Body of pancreas (tissue), 4 donors: ENCODE measurements at places on chromosomes 16 and 17. TPM values are rescaled to one million over a fixed set of nuclear protein-coding genes. Genes with fewer than 3 reads are reported as not detected.
A peak's percentile ranks its signal among the peaks of the same experiment; 100 is the strongest.

The DNAH9 gene
- total RNA-seq: 9.6 TPM

The KIF18B gene
- 0.26 TPM for total RNA-seq

- DNase-seq: no peak
These were observed 2.9 kb downstream of the OR1F1 start for GRCh38 chr16:3190949-3191353.

DNA sequence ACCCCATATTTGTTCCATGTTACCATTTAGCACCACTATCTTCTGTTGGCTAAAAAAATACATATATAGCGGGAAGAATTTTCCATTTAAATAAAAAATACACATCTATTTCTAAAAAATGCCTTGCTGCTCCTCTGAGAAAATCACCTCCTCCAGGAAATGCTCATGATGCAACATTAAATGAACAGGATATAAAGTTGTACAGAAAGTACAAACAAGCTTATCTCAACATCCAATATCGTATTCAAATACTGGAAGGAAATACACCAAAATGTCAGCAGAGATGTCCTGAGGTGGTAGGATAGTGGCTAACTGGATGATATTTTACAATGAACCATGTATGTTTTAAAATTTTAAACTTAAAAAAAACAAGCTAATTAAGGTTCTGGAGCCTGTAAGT is 21.3 kb downstream of the GNA13 start:
- no peak for DNase-seq

DNA sequence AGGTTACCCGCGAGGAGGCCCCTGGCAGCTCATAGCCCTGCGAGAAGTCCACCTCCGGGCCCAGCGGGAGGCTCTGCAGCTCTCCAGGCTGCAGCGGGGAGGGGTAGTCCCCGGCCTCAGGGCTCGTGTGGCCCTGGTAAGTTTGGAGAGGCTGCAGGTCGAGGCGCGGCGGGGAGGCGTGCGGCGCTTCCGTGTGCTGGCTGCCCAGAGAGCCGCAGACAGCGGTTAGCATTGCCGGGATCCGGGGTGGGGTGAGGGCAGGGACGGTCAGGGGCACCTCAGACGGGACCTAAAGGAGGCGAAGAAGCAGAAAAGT is 2.8 kb downstream of the SP6 start:
- DNase-seq: no peak

GRCh38 chr17:50559674-50560184 is 786 bp upstream of the CACNA1G start:
- DNase-seq: peak; percentile 40
